Midbrain (tissue), 1 donor: ENCODE measurements at places on chromosomes 4 and X.
A peak's percentile ranks its signal among the peaks of the same experiment; 100 is the strongest.

DNA sequence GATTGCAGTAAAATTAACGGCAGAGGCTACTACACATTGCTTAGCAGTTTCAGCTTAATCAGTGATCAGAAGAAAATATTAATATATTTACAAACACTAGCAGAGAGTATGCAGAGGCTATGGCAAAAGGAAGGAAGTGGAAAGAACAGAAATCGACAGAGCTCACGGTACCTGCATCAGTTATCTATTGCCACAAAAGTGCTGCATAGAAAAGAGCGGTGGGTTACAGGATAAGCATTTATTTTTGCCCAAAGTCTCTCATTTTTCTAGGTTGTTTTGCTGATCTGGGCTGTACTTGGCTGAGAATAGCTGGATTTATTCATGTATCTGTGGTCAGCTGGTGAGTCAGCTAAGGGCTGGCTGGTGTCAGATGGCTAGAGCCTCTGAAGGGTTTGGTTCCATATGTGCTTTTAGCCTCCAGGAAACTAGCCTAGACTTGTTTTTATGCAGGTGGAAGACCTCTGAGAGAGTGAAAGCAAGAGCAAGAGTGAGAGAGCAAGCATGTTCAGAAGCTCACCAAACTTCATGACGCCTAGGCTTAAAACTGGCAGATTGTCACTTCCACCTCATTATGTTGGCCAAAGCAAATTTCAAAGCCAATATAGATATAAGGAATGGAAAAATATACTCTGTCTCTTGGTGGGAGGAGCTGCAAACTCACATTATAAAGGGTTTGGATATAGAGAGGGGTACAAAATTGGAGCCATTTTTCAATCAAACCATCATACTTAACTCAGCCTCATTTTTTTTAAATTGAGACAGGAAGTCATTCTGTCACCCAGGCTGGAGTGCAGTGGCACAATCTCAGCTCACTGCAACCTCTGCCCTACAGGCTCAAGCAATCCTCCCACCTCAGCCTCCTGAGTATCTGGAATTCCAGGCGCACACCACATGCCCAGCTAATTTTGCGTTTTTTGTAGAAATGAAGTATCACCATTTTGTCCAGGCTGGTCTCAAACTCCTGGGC, 153.2 kb upstream of the RPL34 start:
- DNase-seq, result no peak

- DNase-seq, result peak; percentile 59
Measured at GRCh38 chrX:23742697-23743622, at the start of gene ACOT9. Gene ACOT9, minus strand, starts transcription at chrX:23743276. Its CDS starts 132 bp downstream, at chrX:23743144.

DNA sequence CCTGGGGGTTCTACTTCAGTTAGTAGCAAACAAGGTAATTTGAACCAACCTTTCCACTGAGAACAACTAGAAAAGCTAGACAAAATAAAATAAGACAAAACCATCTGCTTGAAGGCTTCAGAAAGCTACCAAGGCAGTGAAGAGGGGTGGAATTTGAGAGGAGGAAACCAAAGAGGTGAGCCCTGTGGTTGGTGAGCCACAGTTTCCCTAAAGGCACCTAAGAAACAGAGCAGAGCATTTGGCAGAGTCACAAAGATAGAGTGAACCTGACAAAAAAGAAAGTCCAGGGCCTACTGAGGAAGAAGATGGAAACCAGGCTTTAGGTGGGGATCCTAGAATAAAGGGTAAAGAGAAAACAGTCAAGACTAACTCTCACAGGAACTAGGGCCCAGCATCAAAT, 44.3 kb downstream of the CHST7 start:
- DNase-seq, result no peak

- no peak for DNase-seq
Measured at GRCh38 chr4:21896767-21897166, 51.8 kb downstream of the KCNIP4 start.

DNA sequence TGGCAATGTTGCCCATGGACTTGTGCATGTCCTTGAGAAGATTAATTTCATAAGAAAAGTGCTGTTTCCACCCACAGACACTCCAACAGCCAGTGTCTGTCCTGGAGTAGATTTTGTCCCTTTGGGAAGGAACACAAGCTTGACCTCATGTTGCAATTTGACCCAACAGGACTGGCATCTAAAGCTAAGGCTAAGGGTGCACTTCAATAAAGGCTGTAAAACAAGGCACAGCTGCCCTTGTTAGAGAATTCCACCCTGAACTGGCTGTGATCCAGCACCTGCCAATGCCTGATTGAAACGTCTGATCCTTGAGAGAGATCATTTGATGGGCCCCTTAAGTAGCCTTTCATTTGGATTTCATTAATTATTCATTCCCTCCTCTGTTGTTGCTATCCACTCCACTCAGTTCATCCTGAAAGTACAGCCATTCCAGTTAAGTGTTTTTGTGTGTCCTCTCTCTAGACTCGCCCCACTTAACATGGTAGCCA, 56.2 kb downstream of the CD99L2 start:
- no peak for DNase-seq

GRCh38 chr4:158018831-158019230, 154.0 kb downstream of the GASK1B start:
- DNase-seq, result no peak

GRCh38 chrX:12956704-12957534, 18.0 kb upstream of the TMSB4X start:
- DNase-seq, result peak; percentile 15

DNA sequence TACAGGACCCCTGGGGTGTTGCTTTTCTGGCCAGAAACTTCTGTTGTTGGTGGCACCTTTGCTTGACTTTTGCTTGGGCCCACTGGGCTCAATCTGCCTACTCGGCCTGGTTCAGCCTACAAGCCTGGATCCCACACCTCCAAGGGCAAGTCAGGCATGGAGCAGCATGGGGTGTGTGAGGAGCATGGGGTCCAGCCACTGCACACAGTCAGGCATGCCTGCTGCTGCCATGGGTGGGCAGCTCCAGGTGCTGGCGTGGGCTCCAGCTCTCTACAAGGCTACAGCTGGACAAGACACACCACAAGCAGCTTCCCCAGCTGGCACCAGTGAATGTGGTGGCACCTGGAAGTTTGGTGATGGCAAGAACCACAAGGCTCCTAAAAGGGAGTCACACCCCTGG, 1683.1 kb upstream of the ADGRL3 start:
- DNase-seq, result no peak
